NCI-H1092 (cell line): ENCODE measurements at places on chromosomes 11 and 22.

DNA sequence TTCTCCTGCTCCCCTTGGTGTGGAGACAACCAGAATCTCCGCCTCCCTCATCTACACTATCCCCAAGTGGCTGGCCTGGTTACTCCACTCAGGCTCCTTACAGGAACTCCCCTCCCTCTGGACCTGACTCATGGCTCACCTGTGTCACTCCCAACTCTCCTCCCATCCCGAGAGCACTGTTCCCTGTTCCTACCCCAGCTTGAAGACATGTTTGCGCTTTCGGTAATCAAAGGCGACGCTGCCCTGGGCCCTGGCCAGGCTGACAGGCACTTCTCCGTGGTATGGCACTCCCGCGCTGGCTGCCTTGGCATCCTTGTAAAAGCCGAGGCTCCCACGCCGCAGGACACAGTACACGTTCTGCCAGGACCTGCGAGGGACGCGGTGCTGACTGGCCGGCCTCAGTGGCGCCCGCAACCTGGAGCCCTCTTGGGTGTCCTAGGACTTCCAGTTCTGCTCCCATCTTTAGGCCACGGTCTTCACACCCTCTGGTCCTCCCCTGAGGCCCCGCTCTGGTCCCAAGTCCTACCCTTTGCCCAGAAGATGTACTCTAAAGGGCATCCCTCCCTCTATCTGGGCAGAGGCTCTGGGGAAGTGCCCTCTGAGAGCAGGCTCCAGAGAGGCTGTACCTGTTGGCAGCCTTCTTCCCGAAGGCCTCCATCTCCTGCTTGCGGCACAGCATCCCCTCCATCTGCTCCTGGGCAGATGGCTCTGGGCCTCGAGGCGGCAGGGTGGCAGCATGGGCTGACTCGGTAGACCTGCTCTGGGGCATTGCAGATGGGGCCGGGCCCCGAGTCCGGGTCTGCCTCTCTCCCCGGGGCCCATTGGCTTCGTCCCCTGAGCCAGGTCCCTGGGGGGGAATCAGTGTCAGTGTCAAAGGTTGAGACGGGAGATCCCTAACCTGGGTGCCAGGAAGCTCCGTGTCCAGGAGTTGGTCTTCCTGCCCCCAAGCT lies 9.4 kb upstream of the RBM4B start:
- no peak for DNase-seq

DNA sequence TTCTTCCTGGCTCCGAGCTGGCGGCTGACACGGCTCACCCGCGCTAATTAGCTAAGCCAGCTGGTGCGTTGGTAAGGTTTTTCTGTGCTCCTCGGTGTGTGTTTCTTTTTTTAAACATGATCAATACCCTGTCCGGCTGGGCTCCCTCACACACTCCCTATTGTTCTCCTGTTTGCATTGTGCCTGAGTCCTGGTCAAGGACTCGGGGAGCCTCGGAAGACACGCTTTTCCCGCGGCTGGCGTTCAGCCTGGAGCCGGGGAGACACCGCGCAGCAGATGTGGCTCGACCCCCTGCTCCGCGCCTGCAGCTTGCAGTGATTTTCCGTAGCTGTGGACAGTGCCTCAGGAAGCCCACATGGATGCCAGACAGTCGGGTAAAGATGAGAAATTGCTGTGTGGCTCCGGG lies 454.9 kb upstream of the CADM1 start:
- peak; percentile 94 for DNase-seq

- DNase-seq: no peak
Measured at GRCh38 chr11:107648242-107648641, 57.3 kb downstream of the ELMOD1 start.

DNA sequence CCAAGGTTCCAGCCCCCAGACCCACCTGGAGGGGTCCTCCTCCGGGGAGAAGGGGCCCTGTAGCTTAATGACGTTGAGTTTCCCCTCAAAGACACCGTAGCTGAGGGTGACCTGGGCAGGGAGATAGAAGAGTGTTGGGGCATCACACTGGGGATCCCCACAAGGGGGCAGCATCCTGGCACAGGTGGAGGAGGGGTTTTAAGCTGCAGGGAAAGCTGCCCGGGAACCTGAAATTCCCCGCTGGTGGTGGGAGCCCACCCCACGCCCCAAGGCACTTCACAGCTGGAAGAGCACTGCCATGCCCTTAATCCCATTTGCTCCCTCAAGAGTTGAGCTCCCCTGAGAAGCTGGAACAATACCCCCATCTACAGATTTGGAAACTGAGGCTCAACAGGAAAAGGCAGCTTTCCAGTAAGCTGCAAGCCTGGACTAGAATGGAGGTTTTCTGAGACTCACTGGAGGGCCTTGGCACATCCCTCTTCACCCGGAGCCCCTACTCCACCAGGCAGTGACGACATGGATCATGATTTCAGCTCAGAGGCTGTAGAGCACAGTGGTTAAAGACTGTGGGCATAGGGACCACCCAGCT lies 13.7 kb downstream of the MFNG start:
- no peak for DNase-seq

DNA sequence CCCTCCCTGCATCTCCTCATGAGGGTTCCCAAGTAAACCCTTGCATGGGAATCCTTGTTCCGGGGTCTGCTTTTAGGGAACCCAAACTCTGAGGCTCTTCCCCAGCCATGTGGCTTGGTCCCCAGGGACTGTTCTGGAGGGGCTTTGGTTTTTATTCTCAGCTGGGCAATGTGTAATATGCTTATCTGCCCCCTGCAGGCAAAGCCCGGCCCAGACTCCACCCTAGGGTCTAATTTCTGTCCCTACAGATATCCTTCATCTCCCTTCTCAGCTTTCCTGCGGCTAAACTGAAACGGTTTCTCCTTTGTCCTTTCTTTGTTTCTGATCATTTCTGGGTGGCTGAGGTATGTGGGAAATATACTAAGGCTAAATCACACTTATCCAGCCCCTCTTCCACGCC lies 37.1 kb downstream of the TST start:
- DNase-seq: no peak

- no peak for DNase-seq
Measured at GRCh38 chr11:7449211-7449840, 36.0 kb upstream of the OLFML1 start.

- DNase-seq: no peak
Measured at GRCh38 chr22:25546751-25547150, 17.7 kb upstream of the GRK3 start.

GRCh38 chr22:44256085-44256484 lies 56.7 kb downstream of the SHISAL1 start:
- no peak for DNase-seq

DNA sequence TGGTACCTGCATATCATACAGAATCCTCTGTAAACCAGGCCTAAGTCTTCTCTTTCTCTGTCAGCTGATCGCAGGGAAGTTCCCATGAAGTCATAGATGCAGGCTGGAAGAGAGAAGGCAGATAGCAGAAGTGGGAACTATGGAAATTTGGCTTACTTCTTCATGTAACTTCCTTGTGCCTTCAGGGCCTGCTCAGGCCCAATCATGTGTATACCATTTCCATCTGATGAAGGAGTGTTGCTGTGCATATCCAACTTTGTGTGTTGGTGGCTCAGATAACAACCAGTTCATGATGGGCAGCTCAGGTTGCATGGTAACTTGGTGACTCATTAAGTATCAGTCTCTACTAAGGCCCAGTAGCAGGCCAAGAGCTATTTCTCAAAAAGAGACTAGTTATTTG lies 53.1 kb upstream of the CEP295 start:
- no peak for DNase-seq

- DNase-seq: no peak
Measured at GRCh38 chr11:34216706-34217105, 111.3 kb downstream of the NAT10 start.

DNA sequence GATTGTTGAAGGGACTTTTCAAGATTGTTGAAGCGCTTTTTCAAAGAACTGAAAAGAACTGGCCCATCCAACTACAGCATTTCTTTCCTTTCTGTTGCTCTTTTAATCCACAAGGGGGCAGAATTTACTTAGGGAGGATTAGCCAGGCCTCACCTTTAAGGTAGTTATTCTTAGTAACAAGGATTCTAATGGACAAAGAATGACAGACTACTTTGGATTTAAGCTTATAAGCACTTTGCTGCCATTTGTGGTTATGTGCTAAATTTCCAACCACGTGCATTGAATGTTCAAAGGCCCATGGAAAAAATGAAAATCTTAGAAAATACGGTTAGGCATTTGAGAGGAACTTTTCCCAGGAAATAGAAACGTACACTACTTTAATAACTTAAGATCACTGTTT lies 49.5 kb upstream of the HSPA8 start:
- no peak for DNase-seq

- DNase-seq: no peak
Measured at GRCh38 chr11:95175818-95176380, 55.1 kb downstream of the SESN3 start.

DNA sequence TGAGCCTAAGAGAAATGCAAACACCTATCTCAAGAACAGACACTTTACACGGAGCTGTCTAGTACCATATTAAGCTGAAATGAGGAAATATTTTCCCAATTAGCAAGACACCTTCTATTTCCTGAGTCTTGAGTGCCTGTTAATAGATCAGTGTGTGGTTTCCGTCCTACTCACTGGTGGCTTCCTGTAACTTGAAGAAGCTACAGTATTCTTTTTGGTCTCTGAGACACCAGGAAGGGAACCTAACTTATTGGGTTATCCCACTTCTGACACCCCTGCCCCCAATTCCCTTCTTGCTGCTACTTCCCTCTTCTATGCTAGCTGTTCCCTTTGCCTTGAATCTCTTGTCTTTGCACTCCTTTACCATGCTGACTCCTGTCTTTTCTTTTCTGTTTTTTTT lies 92.7 kb downstream of the FDX1 start:
- no peak for DNase-seq

DNA sequence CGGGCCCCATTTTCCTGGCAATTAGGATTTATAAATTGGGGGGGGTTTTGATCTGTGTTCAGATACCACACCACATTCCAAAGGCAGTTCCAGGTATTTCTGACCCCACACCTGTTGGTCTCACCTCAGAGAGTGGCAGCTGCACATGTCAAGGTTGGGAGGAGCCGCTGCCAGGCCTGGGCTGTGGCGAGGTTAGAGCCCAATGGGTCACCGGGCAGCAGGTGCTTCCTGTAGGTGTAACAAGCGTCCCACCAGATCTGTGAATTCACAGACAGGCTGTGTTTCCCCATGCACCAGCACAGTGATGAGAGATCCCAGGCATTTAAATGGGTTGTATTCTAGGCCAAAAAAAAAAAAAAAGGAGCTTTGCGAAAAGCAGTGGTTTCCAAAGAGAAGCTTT lies 58.6 kb downstream of the CABIN1 start:
- DNase-seq: no peak

DNA sequence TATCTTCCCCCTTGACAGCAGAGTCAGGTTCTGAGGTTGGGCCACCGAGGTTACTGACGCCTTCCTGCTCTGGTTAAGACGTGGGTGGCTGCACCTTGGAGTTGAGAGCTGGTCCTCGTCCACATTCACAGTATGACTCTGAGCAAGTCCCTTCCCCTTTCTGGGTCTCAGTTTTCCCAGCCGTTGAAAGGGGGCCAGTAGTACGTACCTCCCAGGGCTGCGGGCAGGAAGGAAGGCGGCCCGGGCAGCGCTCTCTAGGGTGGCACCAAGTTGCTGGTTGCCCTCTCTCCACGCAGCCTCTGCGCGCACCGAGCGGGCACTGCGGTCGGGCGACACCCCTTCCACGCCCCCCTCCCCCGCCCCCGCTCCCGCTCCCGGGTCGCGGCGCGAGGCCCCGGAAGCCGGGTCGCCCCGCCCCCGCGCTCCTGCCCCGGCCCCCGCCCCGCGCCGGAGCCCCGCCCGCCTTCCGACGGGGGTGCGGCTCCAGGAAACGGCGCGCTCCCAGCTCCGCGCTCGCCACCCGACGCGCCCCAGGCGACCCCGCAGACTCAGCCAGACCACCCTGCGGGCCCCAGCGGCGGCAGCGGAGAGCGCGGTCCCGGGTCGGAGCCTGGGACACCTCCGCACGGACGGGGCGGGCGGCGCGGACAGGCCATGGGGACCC lies at the start of gene EHBP1L1:
Gene EHBP1L1 (plus strand): TSS at position 486 of the 664 bp plus-strand sequence. CDS start 250 bp downstream, outside the sequence.
- no peak for DNase-seq

- DNase-seq: no peak
Measured at GRCh38 chr22:32572741-32573500, 98.3 kb downstream of the FBXO7 start.

GRCh38 chr11:86052693-86053641 lies 15.9 kb downstream of the PICALM start:
- DNase-seq: no peak
